Dermis lymphatic vessel endothelial cell (primary cell): ENCODE measurements at places on chromosomes 16 and 17. TPM values are rescaled to one million over a fixed set of nuclear protein-coding genes. Genes with fewer than 3 reads are reported as not detected.

The PPP1R1B gene
- not detected in 2 replicates for total RNA-seq

The SRL gene
- total RNA-seq, result 0.09 and 0.11 TPM in 2 replicates

The HS3ST4 gene
- not detected in 2 replicates for total RNA-seq

The GNG13 gene
- total RNA-seq, result not detected in 2 replicates

The OTOA gene
- under 0.01 and 0.09 TPM in 2 replicates for total RNA-seq
